Cerebellar cortex (tissue), 1 donor: ENCODE measurements at places on chromosomes 3 and 15.

DNA sequence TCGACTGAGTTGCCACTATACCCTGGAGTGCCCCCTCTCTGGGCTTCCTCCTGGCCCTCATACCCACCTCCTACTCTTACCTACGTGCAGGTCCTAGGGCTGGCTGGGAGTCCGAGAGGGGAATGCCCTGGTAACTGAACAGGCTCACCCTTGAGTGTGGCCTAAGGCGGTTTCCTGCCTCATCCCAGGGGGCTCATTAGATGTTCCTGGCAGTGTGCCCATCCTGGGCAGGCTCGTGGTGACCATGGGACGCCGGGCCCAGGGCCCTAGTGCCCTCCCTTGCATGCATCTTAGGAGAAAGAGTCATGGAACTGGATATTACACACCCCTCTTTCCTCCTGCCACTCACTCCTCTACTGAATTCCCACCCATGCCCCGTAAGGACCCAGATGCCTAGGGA lies 2.8 kb downstream of the SEMA4B start:
- no peak for DNase-seq

GRCh38 chr15:29570948-29571791 lies 251.1 kb downstream of the TJP1 start:
- peak; percentile 50 for DNase-seq

DNA sequence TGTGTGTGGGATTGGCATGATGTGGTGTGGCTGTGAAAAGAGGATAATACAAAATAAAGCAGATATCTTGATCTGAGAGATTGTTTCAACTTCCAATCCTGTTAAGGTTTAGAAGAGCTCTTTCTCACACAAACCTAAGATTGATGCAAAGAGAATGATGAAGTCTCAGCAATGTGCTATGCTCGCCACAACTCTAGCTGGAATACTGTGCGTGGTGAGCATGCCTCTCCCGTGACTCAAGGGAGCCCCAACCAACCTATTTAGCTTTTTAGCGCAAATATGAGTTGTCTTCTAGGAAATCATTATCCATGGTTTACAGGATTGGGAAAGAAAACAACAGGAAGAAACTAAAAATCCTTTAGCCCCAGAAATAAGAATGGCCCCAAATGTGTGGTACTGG lies 28.5 kb downstream of the BTLA start:
- no peak for DNase-seq

DNA sequence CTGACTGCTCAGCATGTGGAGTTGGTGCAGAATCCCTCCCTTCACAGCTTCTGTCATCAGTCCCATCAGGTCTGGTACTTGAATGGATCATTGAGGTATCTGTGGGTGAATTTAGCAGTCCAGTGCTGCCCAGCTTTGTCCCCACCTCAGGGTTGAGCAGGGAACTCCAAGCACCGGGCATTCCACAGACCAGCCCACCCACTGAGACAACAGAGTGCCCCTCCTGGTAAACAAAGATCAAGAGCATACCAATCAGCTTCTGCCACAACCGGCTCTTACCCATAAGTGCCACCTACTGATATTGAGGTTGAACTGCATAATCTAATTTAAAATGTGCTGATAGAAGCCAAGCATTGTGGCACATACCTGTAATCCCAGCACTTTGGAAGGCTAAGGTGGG lies 57.1 kb upstream of the FXR1 start:
- DNase-seq = peak; percentile 3

DNA sequence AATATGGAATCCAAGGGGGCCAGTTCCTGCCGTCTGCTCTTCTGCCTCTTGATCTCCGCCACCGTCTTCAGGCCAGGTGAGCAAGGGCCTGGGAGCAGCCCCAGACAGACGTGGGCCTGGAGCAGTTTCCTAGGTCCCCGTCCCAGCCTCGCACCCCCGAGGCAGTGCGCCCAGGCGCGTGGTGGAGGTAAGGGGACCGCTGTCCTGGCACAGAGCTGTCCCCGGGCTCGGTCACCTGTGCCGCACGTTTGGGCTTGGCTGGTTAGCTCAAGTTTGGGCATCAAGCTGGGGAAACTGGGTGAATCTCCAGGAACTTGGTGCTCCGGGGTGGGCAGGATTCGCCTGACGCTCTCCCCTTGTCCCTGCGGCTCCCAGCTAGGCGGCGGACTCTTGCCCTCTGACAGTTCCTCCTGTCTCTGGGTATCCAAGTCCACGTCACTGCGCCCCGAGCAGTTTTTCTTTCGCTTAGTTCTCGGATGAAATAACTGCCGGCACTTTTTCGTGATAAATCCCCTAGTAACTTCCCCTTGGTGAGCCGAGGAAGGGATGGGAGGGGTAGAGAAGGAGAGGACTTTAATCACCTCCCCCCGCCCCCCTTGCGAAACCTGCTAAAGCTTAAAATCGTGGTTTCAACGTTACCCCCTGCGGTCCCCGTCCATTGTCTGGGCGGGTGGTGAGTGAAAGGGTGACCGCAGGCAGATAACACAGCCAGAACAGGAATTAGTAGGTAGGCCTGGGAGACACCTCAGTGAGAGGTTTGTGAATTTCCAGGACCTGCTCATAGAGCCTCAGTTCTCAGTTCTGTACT lies 901 bp downstream of the ALCAM start:
- no peak for DNase-seq

DNA sequence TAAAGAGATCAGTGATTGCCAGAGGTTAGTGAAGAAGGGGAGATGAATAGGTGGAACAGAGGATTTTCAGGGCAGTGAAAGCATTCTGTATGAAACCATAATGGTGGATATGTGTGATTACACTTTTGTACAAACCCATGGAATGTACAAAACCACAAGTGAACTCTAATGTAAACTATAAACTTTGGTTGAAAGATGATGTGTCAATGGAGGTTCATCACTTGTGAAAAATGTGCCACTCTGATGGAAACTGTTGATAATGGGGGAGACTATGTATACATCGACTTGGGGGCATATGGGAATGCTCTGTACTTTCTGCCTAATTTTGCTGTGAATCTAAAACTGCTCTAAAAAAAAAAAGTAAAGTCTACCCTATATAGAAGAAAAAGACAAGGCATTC lies 68.7 kb upstream of the ARHGEF3 start:
- no peak for DNase-seq

DNA sequence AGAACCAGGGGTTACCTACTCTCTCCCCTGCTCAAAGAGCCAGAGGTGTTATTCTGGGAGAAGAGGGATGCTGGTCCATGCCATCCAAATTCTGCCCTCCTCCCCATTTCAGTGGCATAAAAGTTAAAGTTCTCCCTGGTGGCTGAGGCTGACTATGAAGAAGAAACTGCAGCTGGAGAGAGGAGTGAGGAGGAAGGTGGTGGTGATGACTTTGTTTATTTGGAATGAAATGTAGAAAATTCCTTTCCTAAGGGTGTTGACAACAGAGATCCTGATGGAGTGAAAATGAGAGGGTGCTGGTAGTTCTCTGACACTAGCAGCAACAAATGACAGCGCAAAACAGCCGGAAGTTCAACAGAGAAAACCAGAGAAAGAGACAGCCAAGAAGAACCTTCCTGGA lies 100.4 kb downstream of the PCCB start:
- no peak for DNase-seq

- no peak for DNase-seq
Observed at GRCh38 chr3:14461006-14461747, 58.8 kb downstream of the SLC6A6 start.

DNA sequence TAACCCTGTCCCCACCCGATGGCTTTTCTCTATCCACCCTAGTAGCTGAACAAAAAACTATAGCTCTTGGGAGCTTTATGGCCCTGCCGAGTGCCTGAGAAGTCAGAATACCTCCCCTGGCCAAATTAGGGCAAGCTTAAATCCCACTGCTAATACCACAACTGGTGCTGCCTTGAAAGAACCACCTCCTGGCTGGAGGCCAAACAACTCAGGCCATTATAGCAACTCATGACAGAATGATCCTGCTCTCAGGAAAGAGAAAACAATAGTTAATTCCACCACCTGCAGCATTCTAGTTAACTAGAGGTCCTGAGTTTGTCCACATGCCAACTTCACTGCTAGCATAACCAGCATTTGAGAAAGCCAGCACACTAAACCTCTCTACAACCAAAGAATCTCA lies 123.2 kb downstream of the RTP4 start:
- DNase-seq = no peak

- DNase-seq = no peak
Observed at GRCh38 chr3:138439646-138440045, 5.2 kb downstream of the ESYT3 start.

GRCh38 chr3:124995460-124995994 lies 60.3 kb downstream of the HEG1 start:
- DNase-seq = peak; percentile 70

DNA sequence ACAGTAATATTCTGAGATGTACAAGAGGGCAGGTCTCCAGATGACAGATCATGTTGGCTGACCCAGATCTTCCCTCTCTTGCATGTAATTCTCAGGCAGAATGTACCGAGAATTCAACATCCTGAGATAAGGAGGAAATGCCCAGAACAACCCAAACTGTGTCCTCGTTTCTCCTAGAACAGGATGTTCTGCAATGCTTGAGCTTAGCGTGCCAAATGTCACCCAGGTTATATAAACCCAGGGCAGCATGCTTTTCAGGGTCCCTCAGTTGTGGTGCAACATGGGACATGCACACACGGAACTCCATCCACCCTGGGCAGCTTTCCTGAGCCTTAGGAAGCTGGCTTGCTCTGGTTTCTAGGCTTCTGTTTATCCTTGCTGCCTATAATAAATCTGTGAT lies 102.1 kb upstream of the CMC1 start:
- DNase-seq = no peak

DNA sequence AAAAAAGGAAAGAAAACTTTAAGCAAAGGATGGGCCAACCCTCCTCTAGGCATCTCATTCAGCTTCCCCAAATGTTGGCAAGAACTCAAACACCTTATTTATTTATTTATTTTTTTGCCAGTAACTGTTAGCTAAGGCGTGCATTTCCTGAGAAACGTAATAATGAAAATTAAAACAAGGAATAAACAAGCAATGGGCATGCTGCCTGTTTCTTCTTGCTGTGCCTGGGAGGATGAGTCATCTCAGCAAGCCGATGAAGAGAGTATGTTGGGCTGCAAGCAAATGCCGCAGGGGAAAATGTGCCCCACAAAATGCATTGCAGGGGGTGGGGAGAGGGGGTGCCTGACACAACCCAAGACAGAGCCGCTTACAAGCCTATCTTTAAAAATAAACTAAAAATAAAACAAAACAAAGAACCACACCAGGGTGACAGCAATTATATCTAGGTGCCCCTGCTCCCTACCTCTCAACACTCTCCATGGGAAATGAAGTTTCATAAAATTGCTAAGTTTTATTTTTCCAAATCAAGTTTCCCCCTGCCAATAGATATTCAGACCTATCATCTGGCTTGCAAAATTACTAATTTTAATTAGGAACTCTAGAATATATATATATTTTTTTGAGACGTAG lies 40.3 kb downstream of the EIF4E3 start:
- DNase-seq = peak; percentile 9

DNA sequence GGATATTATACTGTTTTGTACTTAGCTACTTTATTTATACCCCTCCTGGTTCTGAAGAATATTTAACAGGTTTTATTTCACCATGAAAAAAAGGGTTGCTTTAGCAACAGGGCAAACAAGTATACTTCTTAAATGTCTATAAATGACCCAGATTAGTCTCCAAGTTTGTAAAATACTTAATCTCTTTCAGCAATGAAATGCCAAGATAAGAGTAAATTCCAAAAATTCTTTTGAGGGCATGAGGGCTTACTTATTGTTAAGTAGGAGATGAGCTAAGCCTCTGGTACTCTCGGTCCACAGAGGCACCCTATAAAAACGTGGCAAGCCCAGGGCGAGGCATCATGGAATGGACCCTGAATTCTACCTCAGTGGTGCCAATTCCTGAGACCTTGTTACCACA lies 264.8 kb upstream of the NSMCE3 start:
- DNase-seq = no peak

DNA sequence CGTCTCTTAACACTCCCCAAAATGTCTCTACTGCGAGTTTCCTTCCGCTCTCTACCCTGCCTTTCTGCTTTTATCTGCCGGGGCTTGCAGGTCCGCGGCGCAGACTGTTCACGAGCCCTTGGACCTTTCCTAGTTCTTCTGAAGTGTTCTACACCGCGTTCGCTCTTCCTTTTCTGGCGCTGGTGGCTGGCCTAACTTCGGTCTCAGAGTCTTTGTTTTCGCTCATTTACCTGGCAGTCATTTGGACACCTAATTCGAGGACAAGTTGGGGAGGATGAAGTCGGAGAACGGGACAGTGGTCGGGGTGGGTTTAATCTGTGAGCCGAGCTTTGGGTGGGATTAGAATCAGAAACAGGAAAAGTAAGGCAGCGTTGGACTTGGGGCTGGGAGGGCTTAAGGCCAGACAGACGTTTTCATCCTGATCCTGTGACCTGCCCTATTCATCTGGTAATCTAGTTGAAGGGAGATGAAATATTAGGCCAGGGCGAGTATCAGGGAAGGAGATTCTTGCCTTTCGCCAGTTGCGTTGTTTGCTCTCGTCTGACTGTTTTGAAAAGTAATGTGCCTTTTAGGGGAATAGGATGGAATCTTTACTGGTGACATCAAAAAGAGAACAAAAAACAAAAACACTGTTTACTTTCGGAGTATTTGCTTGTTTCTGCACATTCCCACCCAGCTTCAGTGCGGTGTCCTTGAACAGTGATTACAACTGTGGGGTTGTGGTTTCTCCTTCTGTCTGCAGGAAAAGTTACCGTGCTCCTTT lies 1.8 kb downstream of the DIPK2A start:
- peak; percentile 86 for DNase-seq

GRCh38 chr3:113585720-113586119 lies 53.4 kb downstream of the SIDT1 start:
- DNase-seq = no peak

GRCh38 chr15:29867241-29868000 lies 45.2 kb upstream of the TJP1 start:
- DNase-seq = no peak

GRCh38 chr15:38625886-38626285 lies 61.3 kb upstream of the RASGRP1 start:
- DNase-seq = no peak

- peak; percentile 89 for DNase-seq
Observed at GRCh38 chr3:155019575-155019974, 60.5 kb upstream of the MME start.
